Activated CD4-positive, alpha-beta T cell treated with anti-CD3 and anti-CD28 coated beads, Interleukin-2, amount 50 U/mL, for 48 hours (primary cell): ENCODE measurements at places on chromosomes 1 and 21.

DNA sequence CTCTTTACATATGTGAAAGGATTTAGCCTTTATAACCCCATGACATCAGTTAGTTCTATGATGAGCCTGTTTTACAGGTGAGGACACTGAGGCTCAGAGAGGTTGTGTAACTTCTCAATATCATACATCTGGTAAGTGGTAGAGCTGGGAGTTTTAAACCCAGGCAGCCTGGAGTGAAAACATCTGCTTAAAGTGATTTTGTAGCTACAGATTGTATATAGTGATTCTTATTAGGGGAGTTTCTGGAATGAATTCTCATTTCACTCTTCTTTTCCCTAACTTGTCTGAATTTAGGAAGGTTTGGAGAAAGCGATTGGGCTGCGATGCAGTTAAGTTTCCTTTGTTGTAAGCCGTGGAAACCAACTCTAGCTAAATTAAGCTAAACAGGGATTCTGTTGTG lies 175.6 kb downstream of the CAMTA1 start:
- no peak for DNase-seq

GRCh38 chr1:95653618-95654017 lies 419.6 kb downstream of the RWDD3 start:
- DNase-seq = no peak

DNA sequence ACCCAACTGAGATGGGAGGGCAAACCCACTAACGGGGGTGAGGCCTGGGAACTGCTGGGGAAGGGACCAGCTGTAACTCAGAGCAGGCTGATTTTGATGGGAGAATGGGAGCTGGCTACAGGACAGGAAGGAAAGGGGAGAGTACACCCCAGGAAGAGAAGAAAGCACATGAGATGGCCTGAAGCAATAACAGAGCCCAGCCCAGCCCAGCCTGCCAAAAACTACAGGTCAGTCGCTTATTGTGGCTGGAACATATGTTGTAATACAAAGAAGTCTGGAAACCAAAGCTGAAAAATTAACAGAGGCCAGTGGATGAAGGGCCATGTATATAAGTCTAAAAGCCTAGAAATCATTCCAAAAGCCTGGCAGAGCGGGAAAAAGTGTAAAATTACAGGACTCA lies 1.6 kb downstream of the ITLN2 start:
- DNase-seq = no peak

GRCh38 chr1:9770298-9770697 lies 53.5 kb downstream of the CLSTN1 start:
- DNase-seq = no peak

DNA sequence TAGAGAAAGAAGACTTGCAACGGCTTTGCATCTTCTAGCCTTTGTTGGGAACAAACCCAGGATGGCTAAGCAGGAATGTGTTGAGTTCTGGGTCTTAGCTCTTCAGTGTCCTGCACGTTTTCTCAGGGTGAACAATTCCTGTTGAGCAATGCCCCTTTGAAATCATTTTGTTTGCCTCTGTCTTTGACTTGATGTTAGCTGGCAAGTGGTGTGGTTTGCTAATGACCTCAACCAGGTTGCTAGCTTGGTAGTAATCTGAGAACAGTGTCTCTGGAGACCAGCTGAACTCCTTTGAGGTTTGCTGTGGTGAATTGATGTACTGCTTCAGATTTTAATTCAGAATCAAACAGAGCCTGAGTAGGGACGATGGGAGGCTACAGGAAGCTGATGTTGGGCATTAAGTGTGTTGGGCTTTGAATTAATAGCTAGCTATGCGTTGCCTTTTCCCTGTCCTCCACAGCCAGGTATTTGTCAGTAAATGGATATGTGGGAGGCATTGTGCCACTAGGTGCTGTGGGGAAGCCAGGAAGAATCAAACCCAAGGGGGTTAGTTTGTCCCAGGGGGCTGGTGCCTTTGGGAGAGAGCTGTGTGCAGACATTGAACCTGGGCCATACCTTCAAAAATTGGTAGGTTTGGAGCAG lies 23.3 kb upstream of the SRSF10 start:
- DNase-seq = no peak

DNA sequence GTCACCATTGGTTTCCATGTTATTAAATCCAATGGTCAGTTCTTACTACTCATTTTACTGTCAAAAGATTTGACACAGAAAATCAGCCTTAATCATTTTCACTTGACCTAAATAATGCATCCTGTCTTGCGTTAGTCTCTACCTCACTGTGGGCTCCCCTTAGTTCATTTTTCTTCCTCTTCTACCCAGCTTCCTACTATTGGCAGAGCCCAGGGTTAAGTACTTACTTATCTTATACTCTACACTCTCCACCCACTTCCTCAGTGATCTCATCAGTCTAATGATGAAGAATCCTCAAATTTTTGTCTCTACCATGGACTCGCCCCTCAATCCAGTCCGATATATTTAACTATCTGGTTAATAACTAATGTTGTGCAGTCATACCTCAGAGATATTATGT lies 735.9 kb downstream of the KCNT2 start:
- DNase-seq = no peak

GRCh38 chr1:203028067-203028783 lies 1.9 kb downstream of the PPFIA4 start:
- DNase-seq = no peak

DNA sequence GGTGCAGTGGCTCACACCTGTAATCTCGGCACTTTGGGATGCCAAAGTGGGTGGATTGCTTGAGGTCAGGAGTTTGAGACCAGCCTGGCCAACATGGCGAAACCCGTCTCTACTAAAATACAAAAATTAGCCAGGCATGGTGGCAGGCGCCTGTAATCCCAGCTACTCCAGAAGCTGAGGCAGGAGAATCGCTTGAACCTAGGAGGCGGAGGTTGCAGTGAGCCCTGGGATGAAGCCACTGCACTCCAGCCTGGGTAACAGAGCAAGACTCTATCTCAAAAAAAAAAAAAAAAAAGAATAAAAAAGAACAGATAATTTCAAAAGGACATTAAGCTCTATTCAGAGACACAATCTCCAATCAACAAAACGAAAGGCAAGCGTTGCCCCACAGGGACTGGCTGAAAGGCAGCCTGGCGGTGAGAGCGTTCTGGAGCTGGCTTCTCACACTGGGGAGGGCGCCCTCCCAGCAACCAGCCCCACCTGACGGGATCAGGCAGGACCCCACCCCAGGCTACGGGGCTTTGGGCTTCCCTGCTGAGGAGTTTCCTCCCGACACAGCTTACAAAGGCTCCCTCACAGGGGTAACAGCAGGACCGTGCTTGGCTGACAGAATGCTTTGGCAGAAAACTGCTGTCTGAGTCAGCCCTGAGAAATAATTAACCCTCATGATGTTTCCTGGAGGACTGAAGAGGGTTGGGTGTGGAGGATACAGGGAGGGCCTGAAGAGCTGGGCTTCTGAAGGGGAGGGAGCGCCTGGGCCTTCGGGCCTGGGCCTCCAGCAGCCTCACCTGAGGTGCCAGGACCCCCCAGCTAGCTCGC lies 31.1 kb upstream of the SRP9 start:
- no peak for DNase-seq

- DNase-seq = peak; percentile 79
Measured at GRCh38 chr1:207823880-207824566, 72.2 kb downstream of the CD46 start.

DNA sequence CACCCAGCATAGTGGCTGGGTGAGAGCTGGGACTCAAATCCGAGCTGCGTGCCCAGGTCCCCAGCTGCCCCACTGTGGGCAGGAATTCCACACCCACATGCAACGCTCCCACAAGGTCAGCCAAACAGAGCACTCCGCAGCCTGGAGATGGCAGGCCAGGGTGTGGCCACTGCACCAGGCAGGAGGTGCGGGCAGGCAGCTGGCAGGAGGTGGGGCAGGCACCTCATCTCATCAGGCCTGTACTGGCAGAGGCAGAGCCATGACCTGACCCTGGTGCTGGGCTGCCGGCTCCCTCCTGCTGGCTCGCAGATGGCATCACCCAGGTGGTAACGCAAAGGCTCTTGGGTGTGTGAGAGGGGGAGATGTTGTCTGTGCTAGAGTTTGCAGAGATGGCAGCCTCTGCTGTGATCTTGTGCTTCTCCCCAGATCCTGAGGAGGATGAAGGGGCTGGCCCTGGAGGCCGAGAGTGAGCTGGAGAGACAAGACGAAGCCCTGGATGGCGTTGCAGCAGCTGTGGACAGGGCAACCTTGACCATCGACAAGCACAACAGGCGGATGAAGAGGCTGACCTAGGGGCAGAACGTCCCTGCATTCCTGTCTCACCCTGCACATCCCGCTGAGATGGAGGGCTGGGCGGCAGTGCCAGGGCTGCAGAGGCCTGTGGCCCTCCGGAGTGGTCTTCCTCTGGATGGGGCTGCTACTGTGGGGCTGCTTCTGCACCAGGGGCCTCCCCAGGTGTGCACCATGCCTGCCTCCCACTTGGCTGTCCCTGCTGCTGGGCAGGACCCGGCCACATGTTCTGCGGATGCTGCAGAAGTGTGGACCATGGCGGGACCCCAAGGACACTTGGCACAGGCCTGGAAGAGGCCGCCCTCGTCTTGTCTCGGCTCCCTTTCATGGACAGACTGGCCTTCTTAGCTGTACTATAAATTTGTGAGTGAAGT lies 35.1 kb upstream of the PRSS38 start:
- no peak for DNase-seq

- DNase-seq = peak; percentile 89
Measured at GRCh38 chr1:2290595-2291510, 62.7 kb downstream of the SKI start.

DNA sequence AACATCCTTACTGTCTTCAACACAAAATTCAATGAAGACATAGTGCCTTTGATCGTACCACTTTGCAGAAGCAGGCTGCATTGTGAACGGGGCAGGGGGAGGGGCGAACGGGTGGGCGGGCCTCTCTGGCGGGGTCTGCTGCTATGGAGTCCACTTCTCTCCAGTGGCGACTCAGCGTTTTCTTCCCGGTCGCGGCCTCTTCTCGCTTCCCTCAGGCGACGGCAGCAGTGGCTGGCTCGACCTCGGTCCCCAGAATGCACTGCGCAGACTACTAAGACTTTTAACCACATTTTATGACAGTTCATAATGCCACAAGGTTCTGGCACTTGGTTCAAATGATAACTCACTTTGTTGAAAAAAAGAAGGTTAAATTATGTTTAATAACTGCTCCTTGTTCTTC lies 21.2 kb downstream of the GBP2 start:
- no peak for DNase-seq

DNA sequence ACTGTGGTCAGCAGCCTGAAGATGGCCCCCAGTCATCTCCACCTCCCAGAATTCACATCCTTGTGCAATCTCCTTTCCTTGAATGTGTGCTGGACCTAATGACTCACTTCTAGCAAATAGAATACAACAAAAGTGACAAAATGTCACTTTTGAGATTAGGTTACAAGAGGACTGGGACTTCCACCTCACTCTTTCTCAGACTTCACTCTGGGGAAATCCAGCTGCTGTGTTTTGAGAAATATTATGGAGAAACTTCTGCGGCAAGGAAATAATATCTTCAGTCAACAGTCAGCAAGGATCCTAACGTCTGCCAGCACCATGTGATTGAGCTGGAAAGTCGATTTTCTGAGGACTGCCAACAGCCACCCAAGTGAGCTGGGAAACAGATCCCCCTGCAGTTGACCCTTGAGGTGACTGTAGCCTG lies 70.5 kb upstream of the GADD45A start:
- DNase-seq = no peak

DNA sequence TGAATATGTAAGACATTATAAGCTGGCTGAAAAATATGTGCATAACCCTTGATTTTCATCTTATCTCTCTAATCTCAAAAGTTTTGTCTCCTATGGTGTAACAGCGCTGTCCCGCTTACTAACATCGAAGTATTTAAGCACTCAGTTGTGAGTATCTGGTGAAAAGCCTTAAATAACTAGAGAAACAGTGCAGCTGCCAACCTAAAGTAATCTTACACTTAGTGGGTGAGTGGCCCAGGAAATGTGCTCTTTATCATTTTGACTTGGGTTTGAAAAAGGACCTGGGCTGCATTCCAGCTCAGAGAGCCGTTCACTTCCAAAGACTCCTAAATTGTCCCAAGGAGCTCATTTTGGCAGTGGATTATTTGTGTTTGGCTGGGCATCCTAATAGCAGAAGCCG lies 225.9 kb downstream of the SPATA17 start:
- DNase-seq = no peak

DNA sequence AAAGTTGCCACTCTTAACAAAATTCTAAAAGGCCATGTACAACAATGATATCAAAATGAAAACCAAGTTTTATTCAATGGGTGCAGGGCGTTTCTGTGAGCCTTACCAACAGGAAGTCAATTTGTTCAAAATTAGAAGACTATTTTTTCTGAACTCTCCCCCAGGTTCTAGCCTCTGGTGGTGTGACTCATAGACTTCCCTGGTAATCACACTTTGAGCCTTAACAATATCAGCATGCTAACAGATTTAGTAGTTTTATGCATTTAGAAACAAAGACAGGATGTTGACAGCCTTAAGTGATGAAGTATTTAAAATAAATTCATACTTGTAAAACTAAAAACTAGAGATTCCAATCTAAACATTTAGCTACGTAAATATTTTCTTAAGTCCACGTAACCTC lies 88.4 kb downstream of the LRRC8C start:
- DNase-seq = no peak

GRCh38 chr1:12184008-12184681 lies 17.4 kb downstream of the TNFRSF1B start:
- DNase-seq = no peak

- DNase-seq = no peak
Measured at GRCh38 chr1:3588395-3588794, 22.9 kb downstream of the MEGF6 start.

- DNase-seq = no peak
Measured at GRCh38 chr1:223695014-223695548, 17.3 kb upstream of the CAPN2 start.
